T follicular helper cell (primary cell): ENCODE measurements at places on chromosomes 2 and 18.

DNA sequence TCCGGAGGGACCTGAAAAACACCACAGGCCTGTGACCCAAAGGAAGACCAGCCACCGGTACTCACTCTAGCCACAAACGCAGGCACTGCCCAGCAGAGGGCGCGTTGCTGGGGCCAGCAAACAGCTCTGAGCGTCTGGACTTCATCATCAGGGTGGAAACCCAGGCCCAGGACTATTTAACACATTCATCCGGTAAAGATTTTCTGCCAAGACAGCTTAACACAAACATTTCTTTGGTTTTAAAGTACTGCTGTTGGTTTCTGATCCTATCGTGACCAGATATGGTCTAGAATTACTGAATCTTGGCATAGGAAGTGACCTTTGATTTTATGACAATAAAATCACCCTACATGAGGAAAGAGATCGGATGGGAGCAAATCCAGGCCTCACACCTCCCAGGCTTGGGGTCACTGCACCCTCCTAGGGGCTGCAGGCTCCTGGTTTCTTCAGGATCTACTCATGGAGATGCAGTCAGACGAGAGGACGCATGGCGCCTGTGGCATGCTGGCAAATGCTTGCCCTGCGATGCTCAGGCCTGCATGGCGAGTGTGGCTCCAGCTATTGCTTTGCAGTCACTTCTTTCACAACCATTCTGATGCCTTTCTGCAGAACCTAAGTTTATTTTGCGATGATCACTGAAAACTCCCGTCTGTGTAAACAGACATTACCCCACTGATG, 130.4 kb downstream of the COL4A4 start:
- no peak for DNase-seq

DNA sequence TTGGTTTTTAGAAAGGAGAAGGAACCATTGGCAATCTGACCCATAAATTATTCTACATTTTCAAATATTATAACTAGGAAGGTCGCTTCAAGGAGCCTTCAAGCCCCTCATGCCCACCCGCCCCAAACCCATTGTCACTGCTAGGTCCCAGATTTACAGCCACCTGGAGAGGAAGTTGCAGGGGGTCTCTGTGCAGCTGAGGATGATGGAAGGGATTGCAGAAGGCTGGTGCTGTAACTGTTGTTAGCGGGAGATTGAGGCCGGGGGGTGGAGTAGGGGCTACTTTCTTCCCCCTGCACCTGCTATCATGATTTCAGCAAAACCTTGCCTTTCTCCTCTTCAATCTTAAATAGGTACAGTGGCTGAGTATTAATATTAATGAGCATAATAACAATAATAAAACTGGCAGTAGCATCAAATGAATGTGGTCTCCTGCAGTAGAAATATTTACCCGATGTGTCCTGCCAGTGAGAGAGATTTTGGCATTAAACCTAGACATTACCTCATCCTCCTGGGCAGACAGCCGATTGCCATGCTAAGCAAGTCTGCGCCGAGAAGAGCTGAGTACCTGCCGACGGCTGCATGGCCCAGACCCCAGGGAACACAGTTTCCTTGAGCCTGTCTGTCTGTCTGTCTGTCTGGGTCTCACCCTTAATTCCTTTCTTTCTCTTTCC, 225.4 kb downstream of the FAM210A start:
- no peak for DNase-seq

DNA sequence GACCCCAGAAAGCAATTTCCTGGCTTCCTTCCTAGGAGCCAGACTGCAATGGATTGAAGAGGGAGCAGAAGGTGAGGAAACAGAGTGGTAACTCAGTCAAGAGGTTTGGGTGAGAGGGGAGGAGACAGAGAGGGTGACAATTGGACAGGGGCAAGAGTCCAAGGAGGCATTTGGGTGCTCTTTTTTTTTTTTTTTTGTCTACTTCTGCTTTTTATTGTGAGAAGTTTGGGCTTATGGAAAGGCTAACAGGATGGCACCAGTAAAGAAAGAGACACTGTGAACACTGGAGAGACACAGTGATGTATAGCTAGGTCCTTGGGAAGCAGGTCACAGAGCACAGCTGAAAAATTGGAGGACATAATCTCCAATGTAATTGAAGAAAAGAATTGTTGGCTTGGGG, 25.0 kb downstream of the CYBRD1 start:
- DNase-seq = no peak

DNA sequence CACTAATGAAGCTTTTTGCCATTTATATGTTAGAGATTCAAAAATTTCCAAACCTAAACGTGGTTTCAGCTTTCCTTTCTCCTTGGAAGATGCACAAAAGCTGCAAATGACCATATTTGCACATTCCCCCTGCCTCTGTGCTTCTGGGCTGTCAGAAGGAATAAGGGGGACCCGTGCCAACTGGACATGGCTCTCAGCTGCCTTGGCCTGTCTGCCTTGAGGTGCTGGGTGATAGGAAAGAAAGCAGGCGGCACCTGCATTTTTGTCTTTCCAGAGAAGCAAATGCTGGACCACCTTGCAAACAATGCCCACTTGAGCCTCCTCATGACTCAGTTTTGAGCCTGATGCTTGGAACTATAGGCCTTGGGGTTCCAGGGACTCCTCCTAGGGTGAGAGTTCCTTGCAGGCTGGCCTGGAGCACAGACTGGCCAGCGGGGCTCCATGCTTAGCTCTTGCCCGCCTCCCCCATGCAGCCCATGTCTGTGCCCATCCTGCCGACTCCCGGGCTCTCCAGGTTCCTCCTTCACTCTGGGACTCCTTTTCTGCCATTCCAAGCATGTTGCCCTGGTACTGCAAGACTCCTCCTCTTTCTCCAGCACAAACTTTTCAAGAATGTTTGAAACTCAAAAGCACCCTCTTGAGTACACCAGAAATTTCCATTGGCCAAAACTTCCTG, 109.0 kb upstream of the EPAS1 start:
- DNase-seq = no peak

DNA sequence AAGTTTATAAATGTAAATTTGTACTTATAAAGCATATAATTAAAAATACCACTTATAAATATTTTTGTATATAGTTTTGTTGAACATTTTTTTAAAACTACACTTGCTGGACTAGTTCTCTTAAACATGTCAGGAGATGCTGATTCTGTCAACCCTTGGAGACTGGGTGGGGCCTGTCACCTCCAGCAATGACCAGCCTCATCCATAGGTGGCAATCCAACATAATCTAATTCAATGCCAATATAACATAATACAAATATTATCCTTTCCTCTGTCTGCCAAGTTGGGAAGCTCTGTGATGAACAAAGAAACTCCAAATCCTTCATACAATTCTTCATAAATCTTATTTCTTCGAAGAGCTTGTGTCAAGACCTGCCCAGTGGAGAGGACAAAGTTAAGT, 140.4 kb downstream of the RBMS1 start:
- peak; percentile 7 for DNase-seq

DNA sequence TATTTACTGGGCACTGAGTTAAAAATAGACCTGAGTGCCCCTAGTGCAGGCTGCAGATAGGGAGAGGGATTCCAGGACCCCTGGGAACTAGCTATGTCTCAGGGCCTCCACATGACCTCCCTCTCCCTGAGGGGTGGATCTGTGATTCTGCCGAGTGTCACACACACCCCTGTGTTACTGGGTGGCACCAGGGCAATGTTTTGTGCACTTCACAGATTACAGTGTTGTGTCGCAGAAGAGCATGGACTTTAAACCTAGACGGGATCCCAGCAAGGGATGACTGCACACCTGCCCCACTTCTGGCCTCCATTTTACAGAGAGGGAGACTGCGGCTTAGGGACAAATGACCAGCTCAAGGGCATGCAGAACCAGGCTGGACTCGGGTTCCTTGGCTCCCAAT, 65.6 kb downstream of the ZFP36L2 start:
- no peak for DNase-seq

DNA sequence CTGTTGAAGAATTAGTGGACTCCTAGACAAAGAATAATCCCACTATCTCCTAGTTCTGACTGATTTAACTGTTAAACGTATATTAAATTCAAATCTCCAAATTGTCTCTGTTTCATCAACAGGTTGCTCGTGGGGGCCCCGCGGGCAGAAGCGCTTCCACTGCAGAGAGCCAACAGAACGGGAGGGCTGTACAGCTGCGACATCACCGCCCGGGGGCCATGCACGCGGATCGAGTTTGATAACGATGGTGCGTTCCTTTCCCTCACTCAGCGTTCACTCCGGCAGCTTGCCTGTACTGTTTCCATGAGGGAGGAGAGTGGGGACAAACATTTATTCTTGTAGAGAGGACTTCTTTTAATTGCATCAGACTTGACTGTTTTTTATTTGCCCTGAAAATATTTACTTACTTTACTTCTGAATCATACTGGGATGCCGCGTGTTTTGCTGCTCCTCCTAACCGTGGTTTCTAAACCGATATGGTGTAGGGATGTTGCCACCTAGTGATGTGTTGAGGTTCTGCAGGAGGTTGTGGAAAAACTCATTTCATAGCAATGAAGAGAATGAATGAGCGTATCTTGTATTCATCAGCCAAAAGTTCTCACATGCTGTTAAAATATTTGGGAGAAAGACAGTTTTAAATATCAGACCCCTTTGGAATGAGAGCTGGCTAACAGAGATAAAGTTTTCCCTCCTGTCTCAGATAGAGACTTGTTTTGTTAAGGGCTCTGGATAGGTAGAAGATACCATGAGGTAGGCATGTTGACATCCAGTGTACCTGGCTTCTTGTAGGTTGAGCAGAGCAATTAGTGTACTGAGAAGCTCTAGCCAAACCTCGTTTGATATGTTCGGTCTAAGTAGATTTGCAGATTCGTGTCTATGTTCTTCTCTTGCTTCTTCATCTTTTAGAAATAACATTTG, 38.3 kb downstream of the ITGA6 start:
- peak; percentile 65 for DNase-seq

- DNase-seq = no peak
Observed at GRCh38 chr2:212921061-212921460, 230.4 kb downstream of the IKZF2 start.

GRCh38 chr2:120993661-120994060, 258.0 kb downstream of the GLI2 start:
- no peak for DNase-seq

GRCh38 chr2:220002251-220002650, 374.8 kb downstream of the SLC4A3 start:
- DNase-seq = no peak

DNA sequence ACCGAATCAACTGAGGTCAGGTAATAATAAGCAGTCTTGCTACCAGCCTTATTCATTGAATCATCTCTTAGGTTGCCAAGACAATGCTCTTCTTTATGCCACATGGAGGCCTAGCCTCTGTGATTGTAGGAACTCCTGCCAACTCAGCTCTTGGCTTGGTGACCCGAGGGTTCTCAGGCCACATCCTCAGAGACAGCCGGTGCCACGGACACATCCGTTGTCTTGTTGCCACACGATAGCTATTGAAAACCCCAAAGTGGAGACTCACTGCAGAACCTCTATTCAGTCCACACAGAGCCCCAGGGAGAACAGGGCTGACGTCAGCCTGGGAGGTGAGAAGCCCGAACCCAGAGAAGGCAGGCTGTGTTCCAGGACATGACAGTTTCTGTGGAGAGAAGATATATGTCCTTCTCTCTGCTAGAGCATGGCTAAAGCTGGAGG, 53.5 kb upstream of the TGFA start:
- no peak for DNase-seq

DNA sequence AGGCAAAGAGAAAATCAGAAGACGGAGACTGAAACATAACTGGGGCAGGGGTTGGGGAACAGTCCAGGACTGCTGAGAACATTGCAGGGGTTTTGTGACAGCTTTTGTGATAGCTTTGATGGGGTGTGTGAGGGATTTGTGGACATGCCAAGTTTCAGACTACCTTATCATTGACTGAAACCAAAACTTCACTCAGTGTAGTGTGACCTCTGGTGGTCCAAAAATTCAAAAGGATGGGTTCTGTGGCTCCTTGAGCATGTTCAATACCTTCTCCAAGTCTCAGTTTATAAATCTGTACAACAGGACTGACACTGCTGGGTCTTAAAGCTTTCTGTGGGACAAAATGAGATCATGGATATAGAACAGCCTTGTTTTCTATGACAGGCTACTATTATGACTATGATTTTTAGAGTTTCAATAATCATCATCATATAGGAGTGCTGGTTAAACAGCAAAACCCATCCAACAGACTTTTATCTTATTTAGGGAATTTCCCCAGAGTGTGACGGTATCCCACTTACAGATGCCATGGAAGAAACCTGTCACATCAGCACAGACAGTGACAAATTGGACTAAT, 259.2 kb upstream of the SLC14A2 start:
- DNase-seq = no peak

GRCh38 chr2:209681201-209681735, 90.4 kb upstream of the UNC80 start:
- no peak for DNase-seq

DNA sequence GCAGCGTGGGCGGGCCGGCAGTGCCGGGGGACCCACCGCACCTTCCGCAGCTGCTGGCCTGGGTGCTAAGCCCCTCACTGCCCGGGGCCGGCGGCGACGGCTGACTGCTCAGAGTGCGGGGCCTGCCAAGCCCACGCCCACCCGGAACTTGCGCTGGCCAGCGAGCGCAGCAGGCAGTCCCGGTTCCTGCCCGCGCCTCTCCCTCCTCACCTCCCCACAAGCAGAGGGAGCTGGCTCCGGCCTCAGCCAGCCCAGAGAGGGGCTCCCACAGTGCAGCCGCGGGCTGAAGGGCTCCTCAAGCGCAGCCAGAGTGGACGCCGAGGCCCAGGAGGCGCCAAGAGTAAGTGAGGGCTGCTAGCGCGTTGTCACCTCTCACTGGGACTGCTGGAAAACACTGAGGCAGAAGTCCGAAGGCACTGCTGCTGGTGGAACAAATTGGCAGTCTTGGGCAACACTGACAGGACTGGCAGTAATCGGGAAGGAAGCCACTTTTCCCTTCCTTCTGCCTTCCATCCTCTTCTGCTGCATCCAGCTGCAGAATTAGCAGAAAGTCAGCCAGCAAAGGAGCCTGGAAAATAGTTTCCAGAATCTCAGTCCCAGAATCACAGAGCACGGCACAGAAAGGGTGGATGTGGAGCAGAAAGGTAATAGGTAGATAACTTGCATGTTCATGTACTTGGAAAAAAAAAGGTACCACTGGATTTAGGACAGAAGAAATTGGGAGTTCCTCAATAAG, 179.4 kb upstream of the FN1 start:
- no peak for DNase-seq

- no peak for DNase-seq
Observed at GRCh38 chr2:59655809-59656208, 897.6 kb downstream of the BCL11A start.

DNA sequence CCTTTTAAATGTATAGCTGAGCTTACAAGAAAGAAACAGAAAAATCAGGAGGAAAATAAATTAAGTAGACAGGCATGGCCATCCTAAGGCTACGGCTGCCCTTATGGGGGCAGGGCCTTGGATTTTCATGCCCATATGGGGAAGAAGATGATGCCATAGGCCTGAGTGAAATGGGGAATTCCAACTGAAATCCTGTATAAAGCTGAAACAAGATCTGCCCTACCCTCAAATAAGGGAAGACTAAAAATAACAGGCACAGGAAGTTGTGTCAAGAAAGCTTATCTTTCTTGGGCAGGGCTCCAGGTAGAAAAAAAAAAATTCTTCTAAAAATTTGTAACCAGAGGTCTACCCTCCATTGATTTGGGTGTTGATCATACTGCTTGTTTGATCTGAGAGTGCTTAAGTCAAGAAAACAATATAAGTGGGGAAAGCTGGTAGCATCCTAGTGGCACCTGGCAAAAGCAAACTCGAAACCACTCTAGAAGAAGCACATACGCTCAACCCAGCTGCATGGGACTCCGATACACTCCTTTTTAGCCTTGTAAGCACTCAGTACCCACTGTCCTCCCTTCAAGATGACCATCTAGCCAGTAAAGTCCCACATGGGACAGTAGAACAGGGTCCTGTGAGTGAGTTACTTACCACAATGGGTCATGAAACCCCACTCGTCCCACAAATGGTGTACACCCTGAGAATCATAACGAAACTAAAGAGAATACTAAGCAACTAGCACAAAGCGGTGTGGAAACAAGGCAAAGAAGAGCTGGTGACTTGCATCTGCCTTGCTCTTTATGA, 22.3 kb downstream of the DNAH7 start:
- no peak for DNase-seq
